ENCODE measurements at places on chromosomes 7 and 10.

GRCh38 chr10:24901686-24902399 lies 50.6 kb downstream of the PRTFDC1 start:
- DNase-seq = no peak

DNA sequence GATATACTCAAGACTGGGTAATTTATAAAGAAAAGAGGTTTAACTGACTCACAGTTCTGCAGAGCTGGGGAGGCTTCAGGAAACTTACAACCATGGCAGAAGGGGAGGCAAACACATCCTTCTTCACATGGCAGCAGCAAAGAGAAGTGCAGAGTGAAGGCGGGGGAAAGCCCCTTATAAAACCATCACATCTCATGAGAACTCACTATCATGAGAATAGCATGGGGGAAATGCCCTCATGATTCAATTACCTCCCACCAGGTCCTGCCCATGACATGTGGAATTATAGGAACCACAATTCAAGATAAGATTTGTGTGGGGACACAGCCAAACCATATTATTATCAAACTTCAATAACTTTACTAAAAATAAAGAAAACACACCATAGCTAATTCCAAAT lies 30.4 kb upstream of the JAZF1 start:
- DNase-seq = no peak

DNA sequence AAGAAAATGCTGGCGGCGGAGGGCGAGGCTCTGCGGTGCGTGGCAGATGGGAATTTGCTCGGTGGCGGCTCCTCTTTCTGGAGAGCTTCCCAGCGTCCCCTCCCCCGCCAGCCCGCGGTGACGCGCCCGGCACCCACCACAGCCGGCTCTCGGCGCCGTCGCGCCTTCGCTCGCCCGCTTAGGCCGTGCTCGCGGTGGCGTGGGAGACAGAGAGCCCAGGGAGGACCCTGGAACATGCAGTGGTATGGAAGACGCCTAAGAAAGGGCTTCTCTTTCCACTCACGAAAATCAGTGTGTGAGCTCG lies 576 bp upstream of the CSGALNACT2 start:
- DNase-seq = no peak

DNA sequence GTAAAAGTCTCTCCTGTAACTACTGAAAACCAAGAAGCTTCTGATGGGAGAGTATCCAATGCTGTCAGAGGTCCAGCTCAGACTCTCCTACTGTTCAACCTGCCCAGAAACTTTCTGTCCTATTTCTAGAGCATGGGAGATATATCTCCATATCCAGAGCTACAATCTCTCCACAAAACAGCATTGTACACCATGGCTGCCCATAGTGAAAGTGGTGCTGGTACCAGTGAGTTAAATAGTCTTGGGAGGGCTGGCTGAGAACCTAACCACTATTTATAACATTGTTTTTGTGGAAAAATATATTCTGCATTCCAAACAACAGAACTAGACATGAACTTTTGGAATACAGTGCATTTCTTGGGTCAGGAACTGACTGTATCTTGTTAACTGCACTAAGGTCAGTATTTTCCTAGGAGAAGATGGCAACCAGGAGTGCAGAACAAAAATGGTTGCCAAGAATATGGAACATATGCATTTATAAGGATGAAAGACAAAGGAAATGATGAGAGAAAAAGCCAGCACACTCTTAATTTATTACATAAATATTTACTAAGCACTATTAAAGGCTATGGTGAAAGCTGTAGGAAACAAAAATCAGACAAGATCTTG lies 91.9 kb downstream of the ZNF438 start:
- DNase-seq = no peak

- DNase-seq = peak; percentile 31
Measured at GRCh38 chr10:45463244-45464116, 89.5 kb downstream of the ALOX5 start.

- peak; percentile 93 for DNase-seq
Measured at GRCh38 chr7:50304911-50305582, 531 bp downstream of the IKZF1 start.

DNA sequence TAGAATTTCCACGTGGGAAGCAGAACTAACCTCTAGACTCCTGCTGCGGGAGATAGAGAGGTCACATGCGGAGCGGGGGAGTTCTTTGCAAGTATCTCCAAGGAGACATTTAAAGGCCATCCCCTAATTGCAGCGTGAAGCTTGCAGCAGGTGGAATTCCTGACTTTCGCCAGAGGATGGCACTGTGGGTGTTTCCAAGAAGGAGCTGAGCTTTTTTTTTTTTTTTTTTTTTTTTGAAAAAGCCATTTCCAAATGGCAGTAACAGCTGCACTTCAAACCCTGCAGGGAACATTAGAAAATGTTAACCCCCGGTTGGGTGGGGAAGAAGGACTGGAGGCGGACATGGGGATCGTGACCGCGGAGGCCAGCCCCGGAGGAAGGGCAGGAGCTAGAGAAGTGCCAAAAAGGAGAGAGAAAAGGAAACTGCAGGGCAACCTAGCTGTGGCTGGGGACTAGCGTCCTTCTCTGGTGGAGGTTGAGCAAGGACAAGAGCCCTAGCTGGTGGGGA lies 487.7 kb downstream of the TYW1 start:
- peak; percentile 75 for DNase-seq

- DNase-seq = no peak
Measured at GRCh38 chr10:84344526-84344925, 16.1 kb downstream of the CCSER2 start.
